ENCODE measurements at places on chromosomes 3 and 15.

GRCh38 chr3:149395107-149396089 lies 17.9 kb upstream of the TM4SF1 start:
- peak; percentile 52 for DNase-seq

DNA sequence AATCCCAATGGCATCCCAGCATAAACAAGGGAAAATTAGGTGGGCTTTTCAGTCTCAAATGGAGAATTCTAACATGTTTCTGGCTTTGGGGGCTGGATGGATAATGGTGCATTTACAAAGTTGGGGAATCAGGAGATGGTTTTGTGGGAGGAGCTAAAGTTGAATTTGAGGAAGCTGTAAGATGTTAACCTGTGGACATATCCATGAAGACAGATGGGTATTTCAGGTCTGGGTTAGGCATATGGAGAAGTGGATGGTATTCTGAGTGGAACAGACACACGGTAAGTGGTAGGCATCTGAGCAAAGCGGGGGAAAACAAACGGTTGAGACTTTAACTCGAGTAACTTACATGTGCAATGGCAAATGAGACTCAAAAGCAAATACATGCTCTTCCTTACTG lies 1.7 kb upstream of the LMLN start:
- no peak for DNase-seq

DNA sequence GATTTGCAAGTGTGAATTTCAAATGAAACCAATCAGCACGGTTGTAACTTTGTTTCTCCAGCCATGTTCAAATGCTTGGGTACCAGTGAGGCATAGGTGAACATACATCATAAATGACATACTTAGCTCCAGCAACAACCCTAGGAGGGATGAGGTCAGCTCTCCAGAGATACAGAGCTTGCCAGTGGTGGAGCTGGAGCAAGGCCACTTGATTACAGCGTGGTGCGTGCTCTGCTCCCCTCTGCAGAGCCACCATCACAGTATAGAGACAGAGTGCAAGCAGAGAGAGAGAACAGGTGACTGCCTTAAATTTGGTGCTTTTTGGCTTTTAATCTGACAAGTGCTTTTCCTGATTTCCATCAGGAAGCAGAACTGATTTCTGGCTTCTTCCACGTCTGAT lies 275.1 kb downstream of the PDZRN3 start:
- no peak for DNase-seq

DNA sequence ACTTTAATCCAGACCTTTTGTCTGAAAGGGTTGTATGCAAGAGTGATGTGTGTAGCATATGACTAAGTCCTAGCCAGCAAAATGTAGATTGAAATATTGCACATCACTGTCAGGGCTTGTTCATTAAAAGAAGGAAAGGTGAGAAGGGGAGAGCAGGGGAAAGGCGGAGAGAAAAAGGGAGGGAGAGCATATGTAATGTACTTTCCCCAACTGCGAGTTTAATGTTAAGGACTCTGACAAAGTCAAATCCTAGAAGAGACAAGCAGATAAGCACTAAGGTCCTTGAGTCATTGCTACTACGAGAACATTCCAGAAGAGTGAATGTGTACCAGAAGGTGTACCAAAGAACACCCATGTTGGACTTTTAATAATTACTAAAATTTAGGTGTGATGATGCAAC lies 1336.7 kb downstream of the NSUN3 start:
- DNase-seq = no peak

DNA sequence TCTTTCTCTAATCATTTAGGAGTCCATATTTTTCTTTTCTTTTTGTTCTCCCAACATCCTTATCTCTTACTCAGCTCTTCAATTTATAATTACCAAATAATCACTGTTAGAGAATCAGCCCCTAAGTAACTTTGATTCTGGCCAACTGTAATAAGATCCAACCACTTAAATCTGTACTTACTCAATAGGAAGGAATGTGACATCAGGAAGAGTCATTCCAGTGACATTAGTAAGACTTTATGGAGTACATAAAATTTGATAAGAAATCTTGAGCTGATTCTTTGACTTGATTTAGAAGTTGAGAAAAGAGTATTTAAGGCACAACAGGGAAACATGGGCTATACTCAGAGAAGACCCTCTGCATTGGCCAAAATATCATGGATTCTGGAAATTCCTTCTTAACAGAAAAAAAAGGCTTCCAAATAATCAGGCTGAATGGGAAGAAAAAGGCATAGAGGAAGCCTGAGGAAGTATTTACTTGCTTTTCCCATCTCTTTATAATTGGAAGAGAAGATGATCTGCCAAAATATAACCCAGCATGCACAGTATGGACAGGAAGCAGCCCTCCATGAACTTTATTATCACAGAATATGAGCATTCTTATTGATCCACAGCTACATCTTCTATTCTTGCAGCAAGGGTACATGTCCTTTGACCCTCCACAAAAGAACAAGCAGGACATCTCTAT lies 289.7 kb upstream of the TPRG1 start:
- DNase-seq = no peak

GRCh38 chr3:185585518-185585858 lies 607 bp upstream of the SENP2 start:
- no peak for DNase-seq

DNA sequence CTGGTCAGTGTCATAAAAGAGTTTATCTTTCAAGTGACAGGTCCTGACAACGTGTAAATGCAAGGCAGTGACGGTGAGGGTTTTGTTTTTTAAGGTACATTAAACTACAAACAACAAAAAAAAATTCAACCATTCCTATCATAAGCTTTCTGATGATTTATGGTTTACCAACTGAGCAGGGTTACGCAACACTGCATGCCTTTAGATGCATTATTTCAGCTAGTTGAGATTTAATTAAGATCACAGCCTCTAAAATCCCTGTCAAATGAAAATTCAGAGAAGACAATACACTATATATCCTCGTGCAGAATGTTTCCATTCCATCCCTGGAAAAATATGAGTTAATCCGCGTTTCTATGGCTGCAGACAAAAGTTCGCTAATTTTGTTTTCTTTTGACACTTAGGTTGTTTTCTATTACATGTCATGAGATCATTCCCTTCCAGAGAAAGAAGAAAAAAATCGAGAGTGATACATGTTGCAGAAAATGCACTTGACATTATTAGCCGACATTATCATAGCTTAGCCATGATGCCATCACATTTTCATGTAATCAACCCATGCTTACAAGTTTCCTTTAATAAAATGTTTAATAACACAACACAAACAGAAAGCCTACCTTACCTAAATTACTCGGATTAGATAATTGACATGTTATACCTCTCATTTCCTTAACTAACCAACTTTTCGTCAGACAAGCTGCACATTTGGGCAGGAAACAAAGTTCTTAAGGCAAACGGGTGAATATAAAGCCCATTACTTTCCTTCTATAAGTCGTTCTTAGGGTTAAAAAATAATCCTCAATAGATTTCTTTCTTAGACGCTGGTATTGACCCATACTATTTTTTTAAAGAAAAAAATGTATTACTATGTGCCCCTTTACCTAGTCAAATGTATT lies 521.2 kb downstream of the FOXP1 start:
- no peak for DNase-seq

DNA sequence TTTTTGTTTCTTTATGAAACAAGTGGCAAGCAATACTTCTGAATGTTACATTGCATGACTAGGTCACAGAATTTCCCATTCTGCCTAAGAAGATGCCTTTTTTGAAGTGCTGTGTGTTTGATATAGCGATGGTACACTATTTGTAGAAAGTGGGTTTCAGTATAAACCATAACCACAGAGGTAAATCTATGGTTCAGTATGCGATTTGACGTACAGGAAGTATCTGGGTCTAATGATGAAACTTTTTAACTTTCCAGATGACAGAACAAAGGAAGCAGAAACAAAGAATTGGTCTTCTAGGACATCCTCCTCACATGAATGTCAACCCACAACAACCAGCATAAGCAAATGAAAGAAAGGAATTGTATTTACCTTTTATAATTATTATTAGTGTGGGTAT lies 133.4 kb upstream of the BHLHE40 start:
- DNase-seq = no peak

GRCh38 chr15:100602823-100603393 lies 519 bp downstream of the ASB7 start:
- DNase-seq = no peak

- DNase-seq = no peak
These were observed 25.4 kb downstream of the IFT80 start for GRCh38 chr3:160373655-160374054.

DNA sequence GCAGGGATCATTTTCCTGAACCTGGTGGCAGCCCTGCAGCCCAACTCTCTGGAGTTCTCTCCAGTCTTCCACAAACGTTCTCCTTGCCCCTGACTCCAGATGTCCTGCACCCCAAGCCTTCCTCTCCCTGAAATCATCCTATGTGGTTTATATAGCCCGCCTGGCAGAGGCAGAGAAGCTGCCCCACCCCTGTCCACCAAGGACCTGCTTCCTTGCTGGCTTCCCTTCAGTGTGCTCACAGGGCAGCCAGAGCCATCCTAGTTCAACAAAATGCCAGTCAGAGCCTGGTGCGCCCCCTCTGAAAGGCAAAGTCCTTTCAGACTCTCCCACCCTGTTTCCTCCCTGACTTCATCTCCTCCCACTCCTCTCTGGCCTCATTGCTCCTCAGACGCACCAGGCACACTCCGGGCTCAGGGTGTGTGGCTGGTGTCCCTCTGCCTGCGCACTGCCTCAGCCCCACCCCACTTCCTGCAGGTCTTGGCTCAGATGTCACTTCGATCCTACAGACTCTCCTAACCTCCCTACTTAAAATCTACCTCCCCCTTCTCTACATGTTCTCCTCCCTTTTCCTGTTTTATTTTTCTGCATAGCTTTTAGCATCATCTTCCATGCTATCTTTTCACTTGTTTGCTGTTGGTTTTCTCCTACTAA lies 5.9 kb downstream of the KBTBD13 start:
- no peak for DNase-seq

DNA sequence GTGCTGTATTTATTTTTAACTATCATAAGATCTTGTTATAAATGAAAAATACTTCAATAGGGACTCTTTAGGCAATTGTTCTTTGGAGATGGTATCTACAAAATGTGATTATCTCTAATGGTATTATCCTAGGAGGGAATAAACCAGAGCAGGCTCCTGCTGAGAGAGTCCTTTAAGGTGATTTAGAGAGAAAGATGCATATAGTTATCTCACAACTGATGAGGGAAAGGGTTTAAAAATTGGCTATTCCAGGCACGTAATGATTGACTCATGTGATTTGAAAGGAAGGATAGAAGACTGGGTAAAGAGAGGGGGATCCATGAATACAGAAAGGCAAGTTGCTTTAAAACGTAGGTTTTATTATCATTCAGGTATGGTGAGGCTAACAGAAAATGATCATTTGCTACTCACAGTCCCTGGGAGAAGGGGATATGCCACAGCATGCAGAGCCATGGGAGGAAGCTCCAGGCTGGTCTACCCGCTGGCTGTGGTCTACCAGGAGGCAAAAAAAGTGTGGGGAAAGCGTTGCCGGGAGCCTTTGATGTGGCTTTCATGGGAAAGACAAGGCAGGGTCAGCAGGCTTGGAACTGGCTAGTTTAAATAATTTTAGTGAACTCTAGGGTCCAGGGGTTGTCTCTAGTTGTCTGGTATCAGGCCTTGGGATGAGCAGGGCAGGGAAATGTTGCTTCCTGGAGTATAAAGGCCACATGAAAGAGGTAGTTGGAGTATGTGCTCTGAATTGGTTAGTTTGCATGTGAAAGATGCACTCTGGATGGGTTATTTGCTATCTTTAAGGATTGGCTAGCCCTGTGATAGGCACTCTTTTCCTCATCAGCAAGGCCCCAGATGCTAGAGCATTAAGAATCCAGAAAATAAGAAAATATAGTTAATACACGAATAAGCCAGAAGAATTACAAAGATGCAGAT lies 798.4 kb upstream of the GRM7 start:
- DNase-seq = no peak

- DNase-seq = no peak
These were observed 16.3 kb downstream of the CSPG4 start for GRCh38 chr15:75696311-75696720.

DNA sequence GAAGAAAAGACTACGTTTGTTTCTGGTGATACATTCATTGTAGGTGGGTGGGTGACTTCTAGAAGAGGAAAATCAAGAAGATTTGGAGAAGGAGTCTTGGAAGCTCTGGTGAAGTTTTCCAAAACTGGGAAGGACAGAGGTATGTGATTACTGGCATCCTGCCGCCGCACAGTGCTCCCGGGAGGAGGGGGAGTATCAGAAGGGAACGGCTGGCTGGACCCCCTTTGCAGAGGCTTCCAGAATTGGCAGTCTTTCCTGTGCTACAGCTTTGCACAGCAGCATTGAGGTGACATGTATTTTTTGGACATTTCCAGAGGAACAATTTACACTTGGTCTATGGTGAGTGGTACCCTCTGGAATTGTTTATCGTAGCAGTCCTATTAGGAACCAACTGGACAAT lies 75.7 kb upstream of the EOMES start:
- DNase-seq = no peak

- no peak for DNase-seq
These were observed 237.4 kb upstream of the TGFBR2 start for GRCh38 chr3:30368978-30369377.

GRCh38 chr15:33007303-33007855 lies 187.1 kb downstream of the FMN1 start:
- no peak for DNase-seq

DNA sequence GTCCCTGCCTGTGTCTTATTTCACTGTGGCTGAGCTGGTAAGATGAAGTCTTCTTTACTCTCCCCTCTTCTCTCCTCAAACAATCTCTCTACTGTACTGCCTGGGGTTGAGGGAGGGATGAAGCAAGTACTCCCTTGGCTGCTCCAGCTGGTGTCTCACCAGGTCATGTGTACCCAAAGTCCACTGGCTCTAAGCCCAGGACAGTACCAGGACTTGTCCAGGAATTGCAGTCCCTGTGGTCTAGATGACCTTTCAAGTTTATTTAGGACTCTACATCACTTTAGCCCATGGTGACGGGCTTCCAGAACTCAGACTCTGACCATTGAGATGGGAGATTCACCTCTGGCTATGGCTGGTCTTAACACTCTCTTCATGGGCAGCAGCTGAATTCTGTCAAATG lies 17.5 kb upstream of the SLC27A2 start:
- DNase-seq = no peak

GRCh38 chr15:75185271-75186029 lies 16.2 kb upstream of the C15orf39 start:
- no peak for DNase-seq
